ENCODE measurements at places on chromosomes 2 and 18.

DNA sequence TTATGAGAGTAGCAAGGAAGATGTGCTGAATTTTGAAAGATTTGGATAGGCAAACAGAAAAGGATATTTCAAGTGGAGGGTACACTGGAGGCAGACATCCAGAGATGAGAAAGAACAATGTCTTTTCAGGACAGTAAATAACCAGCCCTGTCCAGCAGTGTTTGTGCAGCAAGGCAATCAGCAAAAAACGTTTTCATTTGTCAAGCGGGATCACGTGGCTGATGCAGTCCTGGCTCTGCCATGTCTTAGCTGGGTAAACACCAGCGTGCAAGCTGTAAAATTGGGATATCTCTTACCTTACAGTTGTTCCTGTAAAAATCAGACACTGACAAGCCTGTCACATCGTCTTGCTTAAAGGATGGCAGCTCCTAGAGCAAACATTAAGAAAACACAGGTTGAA lies 67.8 kb downstream of the CWC22 start:
- no peak for DNase-seq

DNA sequence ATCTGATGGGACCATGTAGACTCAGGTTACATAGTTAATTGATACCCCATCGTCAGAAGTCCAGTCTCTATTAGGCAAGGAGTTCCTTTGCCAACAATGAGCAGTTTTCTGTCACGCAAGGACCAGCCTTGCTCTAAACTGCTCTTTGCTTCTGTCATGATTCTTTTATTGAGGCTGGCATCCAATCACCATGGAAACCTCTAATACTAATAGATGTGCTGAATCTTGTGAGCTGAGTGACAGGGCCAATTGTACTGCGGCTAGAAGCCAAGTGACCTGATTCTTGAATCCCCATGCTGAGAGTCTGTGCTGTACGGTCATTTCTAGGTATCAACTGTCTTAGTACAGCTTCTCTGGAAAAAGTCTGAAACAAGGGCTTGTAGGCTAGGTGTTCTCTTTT lies 395.6 kb downstream of the RND3 start:
- DNase-seq, result peak; percentile 8

DNA sequence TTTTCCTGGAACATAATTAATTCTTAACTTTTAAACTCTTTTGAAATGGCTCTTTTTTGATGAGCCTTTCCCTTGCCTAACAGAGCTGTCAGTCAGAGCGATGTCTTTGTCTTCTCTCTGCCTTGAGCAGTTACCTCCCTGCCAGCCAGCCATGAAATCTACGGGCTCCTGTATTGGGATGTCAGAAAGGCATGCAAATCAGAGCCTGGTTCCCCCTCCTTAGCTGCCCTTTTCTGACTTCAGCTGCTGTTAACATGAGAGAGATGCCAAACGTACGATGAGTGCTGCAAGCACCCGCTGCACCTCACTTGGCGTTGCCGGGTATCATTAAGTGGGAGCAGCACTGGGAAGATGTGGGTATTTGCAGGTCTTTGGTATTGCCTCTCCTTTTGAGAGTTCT lies 131.4 kb upstream of the BOD1L2 start:
- DNase-seq, result peak; percentile 38

DNA sequence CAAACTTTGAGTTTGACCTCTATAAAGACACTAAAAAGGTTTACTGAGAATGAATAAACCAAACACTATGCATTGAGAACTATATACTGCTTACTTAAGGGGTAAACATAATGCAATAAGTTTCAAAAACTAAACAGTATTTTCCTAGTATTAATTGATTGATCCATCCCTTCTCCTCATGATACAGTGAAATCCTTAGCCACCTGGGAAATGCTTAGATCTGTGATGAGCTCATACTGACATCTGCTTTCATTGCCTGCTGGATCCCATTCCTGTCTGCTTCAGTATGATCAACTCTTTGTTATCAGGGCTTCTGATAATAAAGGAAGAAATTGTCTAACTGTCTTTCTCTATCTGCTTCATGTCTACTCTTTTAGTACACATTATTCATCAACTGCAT lies 74.9 kb upstream of the UBE2E3 start:
- DNase-seq, result no peak

GRCh38 chr2:160351956-160352355 lies 141.7 kb downstream of the RBMS1 start:
- DNase-seq, result no peak

- DNase-seq, result no peak
These were observed 3.9 kb upstream of the DSEL start for GRCh38 chr18:67520351-67520921.

DNA sequence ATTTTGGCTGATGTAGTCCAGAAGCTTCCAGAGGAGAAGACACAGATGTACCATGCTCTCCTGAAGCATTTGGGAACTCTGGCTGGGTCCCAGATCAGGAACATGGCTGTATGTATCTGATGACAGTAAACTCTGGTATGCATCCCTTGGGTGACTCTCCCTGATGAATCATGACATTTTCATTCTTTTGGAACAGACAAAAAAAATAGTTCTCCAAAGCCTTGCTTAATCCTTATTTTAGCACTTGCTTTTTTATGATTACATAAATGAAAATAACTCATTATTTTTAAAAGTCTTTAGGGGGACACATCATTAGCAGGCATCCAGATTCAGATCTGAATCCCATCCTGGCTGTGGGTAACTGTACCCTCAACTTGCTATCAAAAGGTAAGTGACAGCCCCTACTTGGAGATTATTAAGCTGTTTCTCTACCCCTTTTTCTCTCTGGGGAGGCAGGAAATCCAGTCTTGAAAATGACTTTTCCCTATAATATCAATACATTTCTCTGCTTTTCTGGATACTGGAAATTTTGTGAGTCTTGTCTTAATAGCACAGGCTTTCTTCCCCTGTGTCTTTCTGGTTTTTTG lies 23.3 kb downstream of the AOX1 start:
- DNase-seq, result no peak

- peak; percentile 18 for DNase-seq
These were observed 670.7 kb downstream of the ERBB4 start for GRCh38 chr2:211867845-211868451.

GRCh38 chr18:13399511-13399910 lies 181.0 kb downstream of the LDLRAD4 start:
- DNase-seq, result no peak

- DNase-seq, result no peak
These were observed 54.2 kb upstream of the CDCA7 start for GRCh38 chr2:173300458-173300857.

- no peak for DNase-seq
These were observed 246.9 kb upstream of the SLC39A10 start for GRCh38 chr2:195410074-195410671.

DNA sequence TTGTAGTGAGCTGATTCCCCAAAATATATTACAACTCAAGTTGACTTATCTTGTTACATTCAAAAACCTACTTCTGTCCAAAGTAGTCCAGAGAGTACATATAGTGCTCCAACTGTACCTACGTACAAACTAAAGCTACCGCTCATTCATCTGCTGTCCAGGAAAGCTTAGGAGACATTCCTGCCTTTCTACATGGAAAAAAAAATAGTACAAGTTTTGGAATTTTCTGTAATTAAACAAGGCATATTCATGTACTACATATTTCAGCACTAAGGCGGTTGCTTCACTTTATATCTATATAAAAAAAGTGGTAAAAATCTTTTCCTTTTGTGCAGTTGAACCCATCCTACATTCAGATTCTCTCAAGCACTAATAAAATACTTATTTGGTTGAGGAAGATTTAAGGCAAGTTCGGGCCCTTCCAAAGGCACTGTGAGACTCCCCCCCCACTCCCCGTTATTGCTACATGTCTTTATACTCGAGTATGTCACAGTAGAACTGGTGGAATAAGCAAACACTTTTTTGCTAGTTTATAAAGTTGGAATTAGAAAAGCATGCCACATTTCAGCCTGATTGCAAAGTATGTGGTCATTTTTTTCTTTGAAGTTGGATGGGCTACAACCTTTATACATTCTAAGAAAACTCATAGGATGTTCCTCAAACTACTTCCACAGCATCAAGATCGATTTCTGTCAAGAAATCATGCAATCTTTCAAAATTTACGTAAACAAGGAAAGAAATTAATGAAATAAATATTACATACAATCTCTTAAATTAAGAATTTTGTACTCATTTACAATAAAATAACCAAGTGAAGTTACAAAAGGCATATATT lies 3.7 kb downstream of the ZFP36L2 start:
- no peak for DNase-seq

DNA sequence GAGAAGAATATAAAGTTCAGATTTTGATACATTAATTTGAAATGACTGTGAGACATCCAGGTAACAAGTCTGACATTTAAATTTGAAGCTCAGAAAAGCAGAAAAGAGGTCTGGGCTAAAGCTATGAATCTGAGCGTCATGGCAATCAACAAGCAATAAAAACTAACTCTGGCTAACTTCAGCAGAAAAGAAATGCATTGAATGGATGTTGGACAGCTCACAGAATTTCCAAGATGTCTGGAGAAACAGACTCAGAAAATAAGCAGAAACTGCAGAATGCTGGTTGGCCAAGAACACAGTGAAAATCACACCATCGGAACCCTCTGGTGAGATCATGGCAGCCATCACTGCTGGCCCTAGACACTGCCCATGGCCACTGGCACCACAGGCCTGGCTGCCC lies 366.6 kb downstream of the METTL4 start:
- no peak for DNase-seq

- DNase-seq, result no peak
These were observed 209.7 kb downstream of the LOXHD1 start for GRCh38 chr18:46447323-46447722.

DNA sequence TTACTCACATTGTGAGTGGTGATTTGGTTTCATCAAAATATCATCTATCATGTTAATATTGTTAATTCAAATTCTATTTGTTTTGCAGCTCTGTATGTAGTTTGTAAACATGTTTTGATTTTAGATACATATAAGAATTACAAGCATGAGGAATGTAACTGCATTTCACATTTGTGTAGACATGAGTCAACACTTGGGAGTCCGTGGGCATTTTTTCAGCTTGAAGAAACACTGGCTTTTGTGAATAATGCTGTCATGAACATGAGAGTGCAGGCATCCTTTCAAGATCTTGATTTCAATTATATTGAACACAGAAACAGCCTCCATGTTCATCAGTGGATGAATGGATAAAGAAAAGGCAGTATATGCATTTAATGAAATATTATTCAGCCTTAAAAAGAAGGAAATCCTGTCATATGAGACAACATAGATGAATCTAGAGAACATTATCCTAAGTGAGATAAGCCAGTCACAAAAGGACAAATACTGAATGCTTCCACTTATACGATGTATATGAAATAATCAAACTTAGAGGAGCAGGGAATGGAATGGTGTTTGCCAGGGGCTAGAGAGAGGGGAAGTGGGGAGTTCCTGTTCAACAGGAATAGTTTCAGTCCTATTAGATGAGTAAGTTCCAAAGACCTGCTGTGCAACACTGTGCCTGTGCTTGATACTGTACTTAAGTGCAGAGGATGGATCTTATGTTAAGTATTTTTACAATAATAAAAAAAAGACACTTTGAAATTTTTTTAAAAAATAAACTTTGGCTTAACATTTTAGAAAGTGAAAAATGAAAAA lies 194.9 kb downstream of the LRATD1 start:
- no peak for DNase-seq

Data from NCI-H1417 (cell line).